ENCODE measurements at places on chromosomes 6 and 20.

DNA sequence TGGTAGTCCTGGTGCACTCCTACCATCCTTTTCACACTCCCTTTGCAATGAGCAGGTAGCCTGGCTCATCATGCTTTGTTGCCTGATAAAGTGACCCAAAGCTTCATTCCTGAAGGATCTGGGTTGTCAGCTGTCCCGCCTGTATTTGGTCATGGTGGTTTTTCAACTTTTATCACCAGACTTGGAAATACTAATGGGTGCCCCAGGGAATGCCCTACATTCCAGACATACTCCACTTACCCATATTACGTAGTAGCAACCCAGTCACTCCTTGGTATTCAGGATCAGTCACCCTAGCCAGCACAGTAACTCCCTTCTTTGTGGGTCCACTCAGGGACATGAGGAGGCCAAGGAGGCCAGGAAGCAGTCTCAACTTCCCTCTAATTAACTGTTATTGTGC lies 199.2 kb downstream of the MAFB start:
- DNase-seq, result no peak

GRCh38 chr6:31162463-31163165 lies 4.2 kb downstream of the TCF19 start:
- DNase-seq, result no peak

- DNase-seq, result no peak
These were observed 38.1 kb downstream of the IYD start for GRCh38 chr6:150406948-150407347.

DNA sequence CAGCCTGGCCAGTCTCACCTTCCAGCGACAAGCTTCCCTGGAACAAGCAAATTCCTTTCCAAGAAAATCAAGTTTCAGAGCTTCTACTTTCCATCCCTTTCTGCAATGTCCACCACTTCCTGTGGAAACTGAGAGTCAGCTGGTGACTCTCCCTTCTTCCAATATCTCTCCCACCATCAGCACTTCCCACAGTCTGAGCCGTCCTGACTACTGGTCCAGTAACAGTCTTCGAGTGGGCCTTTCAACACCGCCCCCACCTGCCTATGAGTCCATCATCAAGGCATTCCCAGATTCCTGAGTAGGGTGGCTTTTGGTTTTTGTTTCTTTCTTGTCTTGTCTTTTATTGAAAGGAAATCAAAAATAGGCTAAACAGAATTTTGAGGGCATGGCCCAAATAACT lies 24.3 kb downstream of the MYCT1 start:
- no peak for DNase-seq

GRCh38 chr6:53179961-53180651 lies 31.5 kb upstream of the GCM1 start:
- peak; percentile 29 for DNase-seq

- no peak for DNase-seq
These were observed 29.6 kb upstream of the SYNDIG1 start for GRCh38 chr20:24439737-24440387.

DNA sequence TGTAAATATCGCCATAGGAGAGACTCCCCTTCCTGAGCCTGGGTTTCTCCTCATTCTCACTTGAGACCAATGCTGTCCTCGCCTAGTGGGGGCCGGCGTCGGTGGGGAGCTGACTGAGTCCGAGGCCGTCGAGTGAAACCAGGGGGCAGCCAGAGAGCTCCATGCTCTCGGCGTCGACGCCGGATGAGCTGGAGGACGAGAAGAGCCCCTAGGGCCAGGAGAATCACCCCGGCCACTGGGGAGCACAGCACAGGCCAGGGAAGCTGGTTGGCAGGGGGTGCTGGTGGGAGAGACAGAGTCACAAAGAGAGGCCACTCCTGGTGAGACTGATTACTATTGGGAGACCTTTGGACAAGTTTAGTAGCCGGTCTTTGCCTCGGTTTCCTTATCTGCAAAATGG lies 6.4 kb upstream of the GPSM3 start:
- no peak for DNase-seq

Data from CD4-positive, alpha-beta T cell treated with Interleukin-1 beta for 1 hour (primary cell).